ENCODE measurements at places on chromosomes 13 and 19. TPM values are rescaled to one million over a fixed set of nuclear protein-coding genes. Genes with fewer than 3 reads are reported as not detected.

GRCh38 chr19:13691569-13692435 is 72.5 kb upstream of the MRI1 start:
- H3K27me3 ChIP-seq: peaks cover 35% of the 10 kb centered on the region
- H3K4me3 ChIP-seq: no peak overlapping the region
- DNase-seq: no peak

- H3K27me3 ChIP-seq: no peaks in the 10 kb centered on the region
- H3K4me3 ChIP-seq: no peak overlapping the region
- no peak overlapping the region for H3K27ac ChIP-seq
- peaks cover 22% of the 10 kb centered on the region for H3K4me1 ChIP-seq
- DNase-seq: no peak
Observed at GRCh38 chr13:92136449-92137155, 738.2 kb downstream of the GPC5 start.

- H3K4me3 ChIP-seq: no peak overlapping the region
- no peaks in the 10 kb centered on the region for H3K27me3 ChIP-seq
- no peaks in the 10 kb centered on the region for H3K36me3 ChIP-seq
- H3K4me1 ChIP-seq: no peaks in the 10 kb centered on the region
Observed at GRCh38 chr13:21117104-21117809, 55.9 kb upstream of the LATS2 start.

DNA sequence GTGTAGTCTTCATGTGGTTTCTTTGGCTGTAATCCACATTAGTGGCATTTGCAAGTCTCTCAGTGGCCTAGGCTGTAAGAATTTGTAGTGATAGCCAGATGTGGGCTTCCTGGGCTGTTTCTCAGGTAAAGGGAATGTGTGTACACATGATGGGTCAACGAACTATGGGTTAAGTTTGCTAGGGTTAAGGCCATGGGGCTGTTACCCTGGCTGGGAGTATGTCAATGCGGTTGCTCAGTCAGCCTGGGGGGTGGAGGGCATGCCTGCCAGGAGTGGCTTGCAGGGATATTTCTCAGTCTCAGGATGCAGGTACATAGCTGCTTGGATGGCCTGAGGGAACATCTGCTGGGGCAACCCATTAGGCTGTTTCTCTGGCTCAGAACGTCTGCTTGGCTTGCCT is 13.4 kb downstream of the CYSLTR2 start:
- H3K27ac ChIP-seq: no peak overlapping the region
- no peak for DNase-seq
- H3K27me3 ChIP-seq: no peaks in the 10 kb centered on the region
- H3K4me3 ChIP-seq: no peak overlapping the region
- H3K36me3 ChIP-seq: peaks cover 15% of the 10 kb centered on the region

DNA sequence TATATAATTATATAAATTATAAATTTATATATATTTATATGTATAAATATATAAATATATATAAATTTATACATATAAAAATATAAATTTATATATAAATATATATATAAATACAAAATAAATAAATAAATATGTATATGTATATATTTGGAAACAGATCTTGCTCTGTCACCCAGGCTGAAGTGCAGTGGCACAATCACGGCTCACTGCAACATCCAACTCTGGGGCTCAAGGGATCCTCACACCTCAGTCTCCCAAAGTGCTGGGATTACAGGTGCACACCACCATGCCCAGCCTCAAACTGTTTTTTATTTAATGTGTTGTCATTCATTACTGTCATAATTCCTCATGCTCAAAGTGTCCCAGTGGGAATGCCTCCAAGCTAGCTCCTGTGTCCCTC is 25.2 kb upstream of the PDCD5 start:
- H3K4me1 ChIP-seq: no peaks in the 10 kb centered on the region
- H3K4me3 ChIP-seq: no peak overlapping the region
- H3K36me3 ChIP-seq: no peaks in the 10 kb centered on the region
- H3K27me3 ChIP-seq: peaks cover 10% of the 10 kb centered on the region
- no peak overlapping the region for H3K27ac ChIP-seq
- no peak for DNase-seq

- H3K4me1 ChIP-seq: peaks cover 47% of the 10 kb centered on the region
- H3K4me3 ChIP-seq: peak overlapping the region; percentile 68
- no peaks in the 10 kb centered on the region for H3K27me3 ChIP-seq
- DNase-seq: no peak
- H3K27ac ChIP-seq: peak overlapping the region; percentile 93
Observed at GRCh38 chr19:51704626-51705025, 11.5 kb downstream of the SPACA6 start.

DNA sequence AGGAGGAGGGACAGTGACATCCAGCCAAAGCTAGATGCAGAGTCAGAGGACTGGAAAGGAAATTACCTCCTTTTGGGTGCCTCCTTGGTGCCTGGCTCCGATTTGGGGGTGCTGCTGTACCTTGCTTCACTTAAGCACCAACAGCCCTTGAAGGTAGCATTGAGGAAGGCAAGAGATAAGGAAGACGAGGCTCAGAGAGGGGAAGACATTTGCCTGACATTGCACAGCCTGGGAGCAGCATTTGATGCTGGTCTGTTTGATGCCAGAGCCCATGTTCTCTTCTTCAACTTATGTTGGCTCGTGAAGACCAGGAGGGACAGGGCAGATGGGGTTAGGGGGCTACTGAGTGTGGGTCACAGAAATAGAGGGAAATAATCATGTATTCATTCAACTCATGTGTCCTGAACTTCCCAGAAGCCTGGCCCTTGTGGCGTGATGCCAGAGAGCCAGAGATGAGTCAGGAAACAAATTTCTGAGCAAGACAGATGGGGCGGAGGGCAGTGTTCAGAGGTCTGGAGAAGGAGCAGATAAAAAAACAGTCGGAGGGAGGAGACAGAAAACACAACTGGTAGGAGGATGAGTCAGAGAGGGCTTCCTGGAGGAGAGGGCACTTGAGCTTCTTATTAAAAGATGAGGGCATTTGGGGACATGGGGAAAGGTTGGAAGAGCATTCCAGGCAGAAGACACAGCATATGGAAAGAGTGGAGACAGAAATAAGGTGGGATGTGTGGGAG is 3.0 kb upstream of the C19orf81 start:
- no peaks in the 10 kb centered on the region for H3K4me1 ChIP-seq
- H3K4me3 ChIP-seq: no peak overlapping the region
- H3K27ac ChIP-seq: no peak overlapping the region
- H3K27me3 ChIP-seq: peaks cover 39% of the 10 kb centered on the region

GRCh38 chr13:23456437-23457210 is 23.1 kb upstream of the SACS start:
- no peak overlapping the region for H3K4me3 ChIP-seq
- H3K27ac ChIP-seq: no peak overlapping the region
- no peaks in the 10 kb centered on the region for H3K27me3 ChIP-seq
- DNase-seq: no peak

DNA sequence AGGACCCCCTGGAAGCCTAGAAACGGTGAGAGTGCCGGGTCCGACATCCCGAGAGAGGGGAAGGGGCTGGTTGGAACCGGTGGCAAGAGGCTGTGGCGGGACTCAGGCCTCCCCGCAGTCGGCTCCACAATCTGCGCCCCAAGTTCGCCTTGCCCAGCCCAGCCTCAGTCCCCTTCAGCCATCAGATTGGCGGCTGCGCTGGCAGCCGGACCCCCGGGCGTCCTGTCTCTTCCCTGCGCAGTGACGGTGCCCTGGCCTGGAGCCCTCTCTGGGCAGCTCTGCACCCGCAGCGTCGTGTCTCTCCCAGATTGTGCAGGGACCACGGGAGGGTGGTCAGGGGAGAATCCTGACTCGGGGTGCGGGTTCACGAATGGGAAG is 315 bp downstream of the ZNF492 start:
- H3K27me3 ChIP-seq: no peaks in the 10 kb centered on the region
- H3K27ac ChIP-seq: no peak overlapping the region
- H3K4me3 ChIP-seq: no peak overlapping the region
- H3K36me3 ChIP-seq: no peaks in the 10 kb centered on the region
- DNase-seq: no peak

GRCh38 chr13:24279327-24280110 is 29.9 kb upstream of the C1QTNF9 start:
- H3K27ac ChIP-seq: no peak overlapping the region
- H3K36me3 ChIP-seq: no peaks in the 10 kb centered on the region
- peaks cover 19% of the 10 kb centered on the region for H3K4me1 ChIP-seq
- DNase-seq: no peak
- no peaks in the 10 kb centered on the region for H3K27me3 ChIP-seq

GRCh38 chr19:51138549-51138979 is 3.5 kb upstream of the SIGLEC7 start:
- no peaks in the 10 kb centered on the region for H3K4me1 ChIP-seq
- no peak for DNase-seq
- peaks cover 52% of the 10 kb centered on the region for H3K27me3 ChIP-seq
- H3K27ac ChIP-seq: no peak overlapping the region
- H3K36me3 ChIP-seq: no peaks in the 10 kb centered on the region

GRCh38 chr13:50437252-50437651 is 406.2 kb downstream of the DLEU7 start:
- H3K27ac ChIP-seq: no peak overlapping the region
- no peak for DNase-seq
- no peaks in the 10 kb centered on the region for H3K27me3 ChIP-seq
- H3K36me3 ChIP-seq: no peaks in the 10 kb centered on the region
- H3K4me1 ChIP-seq: no peaks in the 10 kb centered on the region

DNA sequence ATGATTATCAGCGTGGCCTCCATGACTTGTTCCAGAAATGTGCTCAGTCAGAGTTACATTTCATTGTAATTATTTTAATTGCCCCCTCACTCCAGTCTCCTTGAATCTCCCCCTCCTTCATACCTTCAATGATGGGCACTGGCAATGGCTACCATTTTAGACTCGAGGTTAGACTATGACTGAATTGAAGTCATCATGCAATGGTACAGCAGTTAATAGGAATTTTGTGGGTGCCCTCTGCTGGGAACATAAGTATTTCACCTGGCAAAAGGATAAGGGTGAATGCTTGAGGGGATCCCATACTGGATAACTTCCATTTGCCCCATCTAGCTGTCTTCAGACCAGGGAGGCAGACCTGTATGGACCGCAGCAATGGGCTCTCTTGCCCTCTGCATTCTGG is 32.2 kb upstream of the USP12 start:
- H3K4me1 ChIP-seq: peaks cover 5% of the 10 kb centered on the region
- H3K27ac ChIP-seq: no peak overlapping the region
- peaks cover 5% of the 10 kb centered on the region for H3K27me3 ChIP-seq
- no peak overlapping the region for H3K4me3 ChIP-seq
- DNase-seq: no peak

DNA sequence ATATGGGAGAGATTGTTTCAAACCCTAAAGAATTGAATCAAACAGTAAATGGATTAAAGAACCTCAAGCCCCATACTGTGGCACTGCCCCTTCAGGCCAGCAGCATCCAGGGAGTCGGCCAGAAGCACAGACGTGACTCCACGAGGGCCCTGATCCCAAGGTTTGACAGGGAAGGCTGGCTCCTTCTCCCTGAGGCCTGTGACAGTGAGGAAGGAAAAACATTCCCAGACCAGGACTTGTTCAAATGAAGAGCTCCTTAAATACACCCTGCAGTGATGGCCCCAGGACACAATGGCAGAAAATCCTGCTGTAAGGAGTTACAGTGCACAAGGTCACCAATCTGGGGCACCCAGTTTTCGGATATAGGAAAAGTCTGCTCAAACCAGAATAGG is 91.0 kb downstream of the COL4A1 start:
- peaks cover 34% of the 10 kb centered on the region for H3K4me1 ChIP-seq
- no peaks in the 10 kb centered on the region for H3K27me3 ChIP-seq
- H3K4me3 ChIP-seq: no peak overlapping the region
- peak; percentile 11 for DNase-seq

- H3K4me3 ChIP-seq: no peak overlapping the region
- H3K36me3 ChIP-seq: no peaks in the 10 kb centered on the region
- DNase-seq: no peak
- H3K27ac ChIP-seq: no peak overlapping the region
Observed at GRCh38 chr13:44340508-44340907, 33.1 kb upstream of the SERP2 start.

DNA sequence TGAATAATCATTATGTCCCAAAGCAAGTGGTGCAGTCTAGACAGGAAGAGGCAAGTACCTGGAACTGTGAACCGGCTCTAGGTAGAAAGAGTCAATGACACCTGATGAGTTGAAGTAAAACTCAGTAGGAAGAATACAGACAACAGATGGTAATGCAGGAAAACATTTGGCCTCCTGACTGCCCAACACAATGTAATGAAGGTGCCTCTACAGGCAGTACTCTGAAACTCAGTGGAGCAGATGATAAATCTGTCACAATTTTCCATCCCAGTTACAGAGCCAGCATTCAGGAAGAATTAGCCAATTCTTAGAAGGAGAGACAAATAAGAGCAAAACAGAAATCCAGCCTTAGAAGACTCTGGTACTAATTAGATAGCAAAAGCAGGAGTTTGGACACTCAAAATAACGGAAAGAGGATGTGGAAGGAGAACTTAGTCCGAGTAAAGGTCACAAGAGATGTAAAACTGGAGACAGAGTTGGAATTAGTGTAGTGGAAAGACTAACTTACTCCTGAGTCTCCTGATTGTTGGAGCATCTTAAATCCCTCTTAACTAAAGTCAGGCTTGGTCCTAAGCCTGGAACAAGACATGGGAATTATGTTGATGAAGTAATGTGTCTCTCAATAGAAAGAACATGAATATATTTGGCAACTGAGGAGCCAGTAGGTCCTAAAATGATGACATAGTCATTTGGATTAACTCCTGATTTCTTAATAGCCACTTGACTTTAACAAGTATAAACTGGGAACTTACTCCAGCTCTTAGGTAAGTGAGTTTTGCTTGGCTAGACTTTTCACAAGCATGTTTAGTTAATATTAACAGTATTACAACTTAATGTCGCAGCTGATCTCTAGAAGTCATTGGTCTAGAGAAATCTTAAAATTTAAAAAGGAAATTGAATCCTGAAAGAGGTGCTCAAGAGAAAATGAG is 457.3 kb upstream of the MIR17HG start:
- no peak overlapping the region for H3K27ac ChIP-seq
- no peaks in the 10 kb centered on the region for H3K4me1 ChIP-seq
- no peaks in the 10 kb centered on the region for H3K36me3 ChIP-seq
- no peaks in the 10 kb centered on the region for H3K27me3 ChIP-seq
- no peak overlapping the region for H3K4me3 ChIP-seq

GRCh38 chr13:21670006-21670882 is 629 bp upstream of the FGF9 start:
- peaks cover 28% of the 10 kb centered on the region for H3K27me3 ChIP-seq
- peak; percentile 52 for DNase-seq
- peak overlapping the region; percentile 90 for H3K4me3 ChIP-seq
- H3K36me3 ChIP-seq: peaks cover 1% of the 10 kb centered on the region
- H3K27ac ChIP-seq: peak overlapping the region; percentile 91

Gene RPS15
- 1,034 TPM for total RNA-seq

Gene PRX
- total RNA-seq: 5.2 TPM

Gene OVOL3
- not detected for total RNA-seq

Gene ZNF430
- 22.6 TPM for total RNA-seq

Gene ZNF682
- 13.0 TPM for total RNA-seq

Gene EML2
- total RNA-seq: 33.8 TPM

Gene CRB3
- total RNA-seq: 20.6 TPM

Gene RHPN2
- total RNA-seq: 22.2 TPM

Gene RDH13
- total RNA-seq: 88.6 TPM

Gene APOC4
- not detected for total RNA-seq

Gene SBNO2
- total RNA-seq: 56.1 TPM

Gene ZNF578
- 0.34 TPM for total RNA-seq

Gene HMG20B
- total RNA-seq: 89.5 TPM

Gene EEF1AKMT1
- total RNA-seq: 10.4 TPM
